Muscle of leg (tissue), 16 donors: ENCODE measurements at places on chromosomes 6 and 20. TPM values are rescaled to one million over a fixed set of nuclear protein-coding genes. Genes with fewer than 3 reads are reported as not detected.

DNAH8 gene
- 2.2 TPM for total RNA-seq

GLYATL3 gene
- not detected for total RNA-seq

CD109 gene
- 21.1 TPM for total RNA-seq

HLA-DRB5 gene
- 8.4 TPM for total RNA-seq

STMND1 gene
- total RNA-seq, result not detected

AK9 gene
- total RNA-seq, result 10.5 TPM

DNA sequence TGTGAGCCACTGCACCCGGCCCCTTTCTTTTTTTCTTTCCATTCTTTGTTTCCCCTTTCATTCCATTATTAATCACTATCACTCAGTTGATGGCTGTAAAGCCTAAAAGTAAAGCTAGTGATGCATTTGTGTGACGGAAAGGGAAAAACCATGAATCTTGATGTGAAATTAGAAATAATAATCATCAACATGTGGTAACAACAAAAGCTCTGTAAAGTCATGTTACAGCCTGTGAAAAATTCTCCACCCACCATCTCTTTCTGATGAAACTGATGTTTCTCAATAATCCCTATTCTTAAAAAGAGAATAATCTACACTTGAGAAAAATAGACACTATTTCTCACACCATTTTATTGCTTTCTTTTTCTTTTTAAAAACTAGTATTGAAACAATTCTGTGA is 80.0 kb downstream of the CRYBG1 start:
- no peak for DNase-seq

- no peak for DNase-seq
These were observed 61.4 kb upstream of the JARID2 start for GRCh38 chr6:15184441-15184861.

- DNase-seq, result peak; percentile 91
These were observed 39.9 kb downstream of the RPRD1B start for GRCh38 chr20:38073307-38074071.

DNA sequence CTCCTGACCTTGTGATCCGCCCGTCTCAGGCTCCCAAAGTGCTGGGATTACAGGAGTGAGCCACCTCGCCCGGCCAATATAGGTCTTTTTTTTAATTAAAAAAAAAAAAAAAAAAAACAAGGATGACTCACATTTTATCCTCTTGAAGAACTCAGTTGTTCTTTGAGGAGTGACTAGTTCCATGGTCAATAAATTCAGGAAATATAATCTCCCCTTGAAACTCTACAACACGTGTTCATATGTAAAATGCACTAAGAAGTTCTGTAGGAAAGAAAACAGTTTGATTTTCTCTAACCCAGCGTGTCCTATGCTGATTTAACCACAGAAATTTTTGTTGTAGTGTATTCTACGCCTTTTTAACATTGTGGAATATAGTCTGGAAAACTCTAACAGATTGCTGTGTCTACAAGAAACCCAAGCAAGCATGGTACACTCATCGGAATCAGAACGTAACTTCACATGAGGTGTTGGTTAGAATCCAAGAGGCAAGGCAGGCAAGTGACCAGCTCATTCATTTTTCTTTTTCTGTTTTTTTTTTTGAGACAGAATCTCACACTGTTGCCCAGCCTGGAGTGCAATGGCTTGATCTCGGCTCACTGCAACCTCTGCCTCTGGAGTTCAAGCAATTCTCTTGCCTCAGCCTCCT is 79.0 kb upstream of the ZNF217 start:
- no peak for DNase-seq

- no peak for DNase-seq
These were observed 33.9 kb downstream of the STXBP5 start for GRCh38 chr6:147238164-147238563.

GRCh38 chr6:170225852-170226417 is 64.9 kb downstream of the DLL1 start:
- DNase-seq, result no peak

DNA sequence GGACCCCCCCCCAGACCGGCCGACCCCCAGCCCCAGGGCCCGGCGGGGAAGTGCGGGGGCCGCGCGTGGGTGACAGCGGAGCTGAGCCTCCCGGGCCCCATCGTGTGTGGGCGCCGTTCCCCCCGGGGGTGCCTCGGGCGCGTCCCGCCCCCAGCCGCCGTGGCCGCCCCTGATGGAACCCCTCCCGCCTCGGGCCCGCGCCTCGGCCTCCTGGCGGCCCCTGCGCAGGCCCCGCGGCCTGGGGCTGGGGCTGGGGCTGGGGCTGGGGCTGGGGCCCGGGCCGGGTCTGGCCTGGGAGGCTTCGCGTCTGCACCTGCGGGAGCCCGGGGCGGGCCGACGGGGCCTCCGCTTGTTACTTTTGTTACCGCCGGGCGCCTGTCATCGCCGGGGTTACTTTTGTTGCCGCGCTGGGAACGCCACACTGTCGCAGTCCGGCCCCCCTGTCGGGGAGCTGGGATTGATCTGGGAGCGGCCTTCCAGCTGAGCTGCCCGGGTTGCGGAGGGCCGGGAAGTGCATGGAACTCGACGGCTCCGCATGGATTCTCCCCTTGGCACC is 598 bp downstream of the OGFR start:
- no peak for DNase-seq

- no peak for DNase-seq
These were observed 197.2 kb downstream of the FAXC start for GRCh38 chr6:99152347-99152643.

GRCh38 chr20:33009214-33010132 is 2.0 kb downstream of the BPIFB2 start:
- DNase-seq, result no peak

DNA sequence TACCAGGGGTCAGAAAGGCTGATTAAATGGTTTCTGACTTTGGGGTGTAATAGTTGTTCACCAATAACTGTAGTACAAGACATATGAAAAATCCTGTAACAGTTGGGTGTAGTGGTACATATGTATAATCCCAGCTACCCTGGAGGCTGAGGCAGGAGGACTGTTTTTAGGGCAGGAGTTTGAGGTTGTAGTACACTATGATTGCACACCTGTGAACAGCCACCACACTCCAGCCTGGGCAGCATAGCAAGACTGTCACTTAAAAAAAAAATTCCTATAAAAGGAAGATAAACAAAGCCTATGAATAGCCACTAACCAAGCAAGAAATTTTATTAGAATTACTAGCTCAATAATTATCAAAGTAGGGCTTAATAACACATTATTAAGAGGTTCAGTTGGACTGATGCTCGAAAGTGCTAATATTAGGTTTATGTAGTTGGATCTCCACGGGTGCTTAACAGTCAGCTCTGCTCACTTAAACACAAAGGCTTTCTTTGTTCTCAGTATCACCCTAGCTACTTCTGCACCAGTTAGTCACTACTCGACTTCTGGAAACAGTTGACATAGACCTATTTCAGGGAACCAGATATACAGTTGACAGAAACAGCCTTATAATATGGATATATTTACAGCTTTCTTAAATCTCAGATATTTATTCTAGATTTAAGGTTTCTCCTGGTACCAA is 113.0 kb downstream of the MTFR2 start:
- DNase-seq, result peak; percentile 27

DNA sequence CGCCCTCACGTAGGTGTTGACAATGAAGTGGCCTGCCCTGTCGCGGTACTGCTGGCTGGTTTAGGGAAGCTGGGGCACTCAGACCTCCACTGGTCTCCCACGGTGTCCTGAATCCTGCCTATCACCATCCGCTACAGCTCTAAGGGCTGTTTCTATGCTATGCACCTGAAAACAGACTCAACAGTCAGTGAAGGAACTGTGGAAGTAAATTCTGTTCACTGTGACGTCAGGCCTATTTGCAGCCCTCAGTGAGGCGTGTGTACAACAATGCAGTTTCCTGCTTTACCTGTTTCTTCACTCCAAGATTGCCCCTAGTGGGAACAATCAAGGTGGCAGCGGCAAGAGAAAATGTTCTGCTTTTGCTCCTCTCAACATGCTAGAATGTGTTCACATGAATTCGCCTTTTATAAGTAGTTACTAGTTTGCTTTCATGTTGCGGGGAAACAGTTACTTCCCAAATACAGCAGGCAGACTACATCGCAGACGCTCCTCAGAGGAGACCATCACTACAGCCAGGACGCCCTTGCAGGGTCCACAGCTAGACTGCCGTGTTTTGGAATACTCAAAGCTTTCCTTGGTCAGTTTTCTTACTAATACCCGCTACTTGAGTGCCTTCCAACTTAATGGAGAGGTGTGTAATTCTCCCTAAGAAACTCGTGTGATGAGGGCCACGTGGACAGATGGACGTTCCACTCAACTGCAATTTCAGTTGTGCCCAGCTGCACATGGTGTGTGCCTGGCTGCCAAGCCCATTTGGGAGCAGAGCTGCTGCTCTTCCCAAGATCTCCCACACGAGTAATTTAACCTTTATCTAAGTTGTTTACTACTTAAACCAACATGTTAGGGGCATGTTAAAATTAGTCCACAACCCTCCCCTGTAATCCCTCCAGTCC is 25.4 kb downstream of the DIDO1 start:
- peak; percentile 41 for DNase-seq

DNA sequence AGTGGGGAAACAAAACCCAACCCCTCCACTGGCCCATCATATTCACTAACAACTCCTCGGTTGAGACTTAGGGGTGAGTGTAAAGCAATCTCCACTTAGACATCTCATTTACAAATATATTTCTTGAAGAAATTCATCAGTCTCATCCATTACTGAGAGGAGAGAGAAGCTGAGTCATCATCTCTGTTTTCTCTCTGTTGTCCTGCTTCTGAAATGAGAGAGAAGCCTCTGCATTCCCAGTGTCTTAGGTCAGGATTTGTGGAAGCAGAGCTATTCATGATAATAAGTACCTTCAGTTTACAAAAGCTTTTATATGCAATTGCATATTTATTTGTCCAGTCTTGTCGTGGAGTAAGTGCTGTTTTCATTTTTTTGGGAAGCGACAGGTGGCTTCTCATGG is 879 bp downstream of the MEP1A start:
- no peak for DNase-seq

DNA sequence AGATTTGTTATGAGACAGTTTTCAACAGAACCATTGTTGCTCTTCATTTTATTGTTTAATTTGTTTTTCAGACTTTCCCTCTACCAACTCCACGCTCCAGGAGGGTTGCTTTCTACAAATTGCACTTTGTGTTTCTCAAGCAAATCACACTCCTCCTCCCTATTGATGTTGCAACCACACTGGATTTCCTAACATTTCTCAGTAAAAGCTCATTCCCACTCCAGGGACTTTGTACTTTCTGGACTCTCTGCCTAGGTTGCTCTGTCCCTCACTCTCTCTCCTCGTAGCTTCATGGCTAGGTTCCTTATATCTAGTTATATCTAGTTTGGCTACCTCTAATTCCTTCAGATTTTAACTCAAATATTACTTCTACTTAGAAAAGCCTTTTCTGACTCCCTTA is 20.3 kb downstream of the PGK2 start:
- no peak for DNase-seq
